ENCODE measurements at places on chromosomes 11 and 22.

GRCh38 chr22:29673361-29674066 is 46.3 kb upstream of the CABP7 start:
- no peak for DNase-seq

DNA sequence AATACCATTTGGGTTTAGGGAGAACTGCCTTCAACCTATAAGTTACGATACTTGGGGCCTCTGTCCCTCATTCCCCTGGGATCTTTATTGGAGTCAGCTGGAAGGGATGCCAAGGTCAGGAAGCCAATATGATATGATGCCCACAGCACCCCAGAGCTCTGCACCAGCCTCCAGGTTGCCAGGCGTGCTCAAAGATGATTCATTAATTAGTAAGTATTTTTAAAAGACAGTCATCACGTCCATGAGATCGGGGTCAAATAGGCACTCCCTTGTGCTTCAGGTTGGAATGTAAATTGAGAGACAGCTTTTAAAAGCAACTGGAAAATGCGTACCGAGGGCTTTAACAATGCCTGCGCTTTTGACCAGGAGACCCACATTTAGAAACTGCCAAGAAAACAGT is 57.0 kb upstream of the CD5 start:
- no peak for DNase-seq

GRCh38 chr22:24938741-24939341 is 7.7 kb downstream of the LHFPL7 start:
- no peak for DNase-seq

DNA sequence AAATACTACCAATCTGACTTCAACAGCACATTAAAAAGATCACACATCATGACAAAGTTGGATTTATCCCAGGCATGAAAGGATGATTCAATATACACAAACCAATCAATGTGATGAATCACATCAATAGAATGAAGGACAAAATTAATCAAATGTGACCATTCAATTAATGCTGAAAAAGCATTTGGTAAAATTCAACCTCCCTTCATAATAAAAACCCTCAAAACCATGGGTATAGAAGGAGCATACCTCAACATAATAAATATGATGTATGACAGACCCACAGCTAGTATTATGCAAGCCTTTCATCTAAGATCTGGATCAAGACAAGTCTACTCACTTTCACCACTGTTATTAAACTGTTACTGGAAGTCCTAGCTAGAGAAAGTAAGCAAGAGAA is 921.7 kb upstream of the RAG2 start:
- no peak for DNase-seq

GRCh38 chr11:32244453-32244852 is 153.6 kb downstream of the RCN1 start:
- DNase-seq = no peak

GRCh38 chr22:24033731-24034130 is 22.6 kb downstream of the CABIN1 start:
- no peak for DNase-seq

GRCh38 chr11:115459563-115459962 is 44.7 kb downstream of the CADM1 start:
- no peak for DNase-seq

GRCh38 chr11:116986521-116987105 is 111.6 kb downstream of the SIK3 start:
- no peak for DNase-seq
